Lower lobe of right lung (tissue), 2 donors: ENCODE measurements at places on chromosomes 2 and 18.

DNA sequence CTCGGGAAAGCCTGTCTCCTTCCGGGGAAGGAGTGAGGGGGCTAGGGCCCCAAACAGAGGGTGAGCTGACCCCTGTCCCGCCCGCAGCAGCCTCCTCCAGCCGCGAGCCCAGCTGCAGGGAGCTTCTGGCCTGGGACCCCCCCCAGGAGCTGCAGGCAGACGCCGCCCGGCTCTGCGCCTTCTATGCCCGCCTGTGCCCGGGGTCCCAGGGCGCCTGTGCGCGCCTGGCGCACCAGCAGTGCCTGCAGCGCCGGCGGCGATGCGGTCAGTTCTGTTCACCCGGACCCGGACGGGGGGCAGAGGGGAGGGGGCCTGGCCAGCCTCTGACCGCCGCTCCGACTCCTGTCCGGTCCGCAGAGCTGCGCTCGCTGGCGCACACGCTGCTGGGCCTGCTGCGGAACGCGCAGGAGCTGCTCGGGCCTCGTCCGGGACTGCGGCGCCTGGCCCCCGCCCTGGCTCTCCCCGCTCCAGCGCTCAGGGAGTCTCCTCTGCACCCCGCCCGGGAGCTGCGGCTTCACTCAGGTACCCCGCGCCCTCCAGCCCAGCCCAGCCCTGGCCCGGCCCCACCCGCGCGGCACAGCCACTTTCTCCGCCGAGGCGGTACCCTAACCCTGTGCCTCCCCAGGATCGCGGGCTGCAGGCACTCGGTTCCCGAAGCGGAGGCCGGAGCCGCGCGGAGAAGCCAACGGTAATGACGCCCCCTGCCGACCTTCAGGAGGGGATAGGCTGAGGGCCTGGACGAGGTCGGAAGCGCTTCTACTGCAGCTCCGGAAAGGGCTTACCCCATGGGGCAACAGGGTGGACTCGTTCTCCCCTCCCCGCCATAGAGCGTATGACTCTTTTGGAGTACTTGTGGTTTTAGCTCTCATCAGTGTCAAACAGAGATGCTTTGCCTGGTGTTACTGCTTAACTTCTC is 2.0 kb upstream of the CHRND start:
- DNase-seq = no peak

GRCh38 chr2:60839126-60839813 is 42.1 kb upstream of the REL start:
- no peak for DNase-seq

GRCh38 chr2:64655018-64655664 is 1.4 kb upstream of the SERTAD2 start:
- no peak for DNase-seq

DNA sequence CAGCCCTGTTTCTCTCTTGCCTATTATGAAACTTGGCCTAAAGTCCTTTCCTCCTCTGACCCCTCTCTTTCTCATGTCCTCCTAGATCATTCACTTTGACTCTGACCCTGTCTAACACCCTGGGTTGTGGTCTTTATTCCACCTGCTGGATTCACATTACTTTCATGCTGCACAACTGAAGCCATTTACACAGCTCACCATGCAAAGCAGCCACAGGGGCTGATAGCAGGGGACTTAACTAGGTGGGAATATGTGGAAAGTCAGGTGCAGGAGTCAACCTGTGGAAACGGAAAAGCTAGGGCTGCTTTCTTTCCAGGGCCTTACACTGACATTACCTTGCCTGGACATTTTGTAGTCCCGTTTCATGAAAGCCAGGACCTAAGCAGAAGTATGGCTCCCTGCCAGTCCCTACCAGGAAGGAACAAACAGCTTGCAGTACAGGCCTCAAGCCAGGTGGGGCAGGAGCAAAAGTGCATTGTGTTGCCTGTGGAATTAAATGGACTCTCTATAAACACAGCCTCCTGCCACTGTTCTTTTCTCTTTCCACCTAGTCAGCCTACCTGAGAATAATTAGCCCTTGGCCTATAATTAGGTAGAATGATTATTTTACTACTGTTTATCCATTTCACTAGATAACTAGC is 11.8 kb downstream of the MAPRE3 start:
- DNase-seq = peak; percentile 77

GRCh38 chr2:128637481-128638155 is 318.9 kb upstream of the HS6ST1 start:
- no peak for DNase-seq

GRCh38 chr18:48922801-48923730 is 27.7 kb downstream of the SMAD7 start:
- peak; percentile 77 for DNase-seq

GRCh38 chr2:201402651-201403562 is 45.8 kb upstream of the FLACC1 start:
- DNase-seq = no peak

- no peak for DNase-seq
These were observed 72.8 kb downstream of the SFXN5 start for GRCh38 chr2:72998724-72999123.

- DNase-seq = no peak
These were observed 17.7 kb downstream of the MRPS9 start for GRCh38 chr2:105055613-105056012.

DNA sequence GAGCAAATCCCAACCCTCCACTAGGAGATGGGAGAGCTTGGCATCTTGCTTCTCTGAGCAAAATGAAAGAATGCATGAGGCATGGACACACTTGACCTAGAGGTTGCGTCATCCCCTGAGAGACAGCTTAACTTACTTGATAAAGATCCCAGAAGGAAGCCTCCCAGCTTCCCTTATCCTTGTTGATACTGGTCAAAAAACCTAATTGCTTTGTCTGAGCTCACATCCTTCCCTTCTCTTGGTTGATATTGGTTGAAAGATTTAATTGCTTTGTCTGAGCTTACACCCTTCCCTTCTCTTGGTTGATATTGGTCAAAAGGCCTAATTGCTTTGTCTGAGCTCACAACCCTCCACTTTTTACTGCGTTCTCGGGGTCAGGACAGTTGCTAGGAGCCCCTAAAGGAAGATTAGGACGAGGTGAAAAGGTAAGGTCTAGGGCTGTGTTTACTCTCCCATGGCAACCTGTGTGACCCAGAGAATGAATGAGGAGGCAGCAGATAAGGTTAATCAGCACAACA is 12.2 kb upstream of the BOD1L2 start:
- no peak for DNase-seq

DNA sequence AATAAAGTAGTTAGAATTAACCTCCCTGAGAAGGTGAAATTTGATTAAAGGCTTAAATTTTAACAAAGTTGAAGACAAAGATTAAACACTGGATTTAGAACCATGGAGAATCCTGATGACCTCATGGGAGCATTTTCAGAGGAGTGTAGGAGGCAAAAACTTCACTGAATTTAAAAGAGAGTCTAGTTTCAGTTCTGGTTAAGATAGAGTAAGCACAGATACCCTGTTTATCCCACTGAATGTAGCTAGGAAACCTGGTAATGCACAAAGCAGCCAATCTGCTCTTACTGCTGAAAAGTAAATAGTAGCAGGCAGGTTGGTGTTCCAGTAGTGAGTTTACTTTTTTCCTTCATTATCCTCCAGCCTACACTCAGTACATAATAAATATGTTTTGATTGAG is 654.9 kb upstream of the SYT4 start:
- DNase-seq = no peak

DNA sequence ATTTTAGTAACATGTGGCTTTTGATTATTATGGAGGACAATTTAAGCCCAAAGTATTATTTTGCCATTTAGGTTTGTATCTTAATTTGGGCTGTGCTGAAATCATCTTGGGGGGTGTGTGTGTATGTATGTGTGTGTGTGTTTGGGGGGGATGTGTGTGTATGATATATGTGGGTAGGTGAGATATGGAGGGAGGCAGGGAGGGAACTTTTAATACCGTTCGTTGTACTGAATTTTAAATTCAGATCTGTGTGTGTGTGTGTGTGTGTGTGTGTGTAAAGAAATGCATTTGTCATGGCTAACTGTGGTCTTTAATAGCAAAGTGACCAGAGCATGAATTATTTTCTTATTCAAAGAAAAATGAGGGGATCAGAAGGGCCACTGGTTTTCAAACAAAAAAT is 113.7 kb downstream of the LTBP1 start:
- DNase-seq = no peak

DNA sequence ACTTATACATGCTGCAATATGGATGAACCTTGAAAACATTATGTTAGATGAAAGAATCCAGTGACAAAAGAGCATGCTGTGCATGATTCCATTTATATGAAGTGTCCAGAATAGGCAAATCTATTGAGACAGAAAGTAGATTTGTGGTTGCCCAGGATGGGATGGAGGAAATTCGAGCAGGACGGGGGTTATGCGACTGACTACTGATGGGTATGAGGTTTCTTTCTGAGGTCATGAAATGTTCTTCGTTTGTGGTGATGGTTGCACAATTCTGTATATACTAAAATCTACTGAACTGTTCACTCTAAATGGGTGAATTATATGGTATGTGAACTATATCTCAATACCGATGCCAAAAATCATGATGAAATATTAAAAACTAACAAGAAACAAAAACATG is 18.9 kb upstream of the MTERF4 start:
- no peak for DNase-seq

GRCh38 chr2:25566094-25566493 is 107.3 kb downstream of the DTNB start:
- no peak for DNase-seq

DNA sequence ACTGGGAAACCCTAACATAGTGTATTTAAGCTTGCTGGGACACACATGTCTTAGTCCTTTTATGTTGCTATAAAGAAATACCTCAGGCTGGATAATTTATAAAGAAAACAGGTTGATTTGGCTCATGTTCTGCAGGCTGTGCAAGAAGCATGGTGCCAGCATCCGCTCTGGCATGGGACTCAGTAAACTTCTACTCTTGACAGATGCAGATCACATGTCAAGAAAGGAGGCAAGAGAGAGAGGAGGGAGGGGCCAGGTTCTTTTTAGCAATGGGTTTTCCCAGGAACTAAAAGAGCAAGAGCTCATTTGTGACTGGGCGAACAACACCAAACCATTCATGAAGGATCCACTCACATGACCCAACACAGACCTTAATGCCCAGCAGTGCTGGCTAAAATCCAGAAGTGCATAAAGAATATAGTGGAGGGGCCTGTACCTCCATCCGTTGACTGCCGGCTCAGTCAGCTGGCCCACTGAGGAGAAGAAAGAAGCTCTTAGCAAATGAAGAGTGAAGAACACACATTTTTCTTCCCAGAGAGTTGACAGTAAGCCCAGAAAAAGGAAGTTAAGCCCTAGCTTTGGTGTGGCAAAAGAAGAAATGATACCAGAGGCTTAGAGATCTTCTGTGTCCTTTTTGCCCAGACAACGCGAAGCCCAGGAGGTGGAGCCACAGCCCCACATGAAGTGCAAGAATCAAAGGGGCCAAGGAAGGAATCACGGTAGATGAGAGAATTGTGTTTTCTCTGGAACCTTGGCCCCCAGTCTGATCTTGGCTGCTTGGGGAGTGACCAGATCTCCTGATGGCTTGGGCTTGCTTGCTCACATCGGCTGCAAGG is 183.5 kb upstream of the FAM98A start:
- no peak for DNase-seq

DNA sequence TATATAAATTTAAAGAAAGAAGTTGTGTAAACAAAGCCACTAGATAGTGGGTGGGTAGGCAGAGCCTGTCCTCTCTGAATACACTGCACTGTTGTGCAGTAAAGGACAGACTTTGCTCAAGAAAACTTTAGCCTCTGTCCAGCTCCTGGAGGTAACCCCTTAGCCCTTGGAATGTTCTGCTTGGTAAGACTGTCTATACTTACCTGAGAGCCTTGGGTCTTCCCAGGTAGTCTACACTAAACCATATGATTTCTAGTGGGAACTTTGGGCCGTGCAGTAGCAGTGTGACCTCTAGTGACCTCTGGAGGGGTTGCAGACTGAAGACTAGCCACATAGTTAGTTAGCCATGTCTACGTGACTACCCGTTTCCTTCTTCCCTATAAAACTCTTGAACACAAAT is 678.3 kb upstream of the NRXN1 start:
- no peak for DNase-seq

GRCh38 chr2:23077596-23077995 is 307.4 kb upstream of the KLHL29 start:
- DNase-seq = no peak

DNA sequence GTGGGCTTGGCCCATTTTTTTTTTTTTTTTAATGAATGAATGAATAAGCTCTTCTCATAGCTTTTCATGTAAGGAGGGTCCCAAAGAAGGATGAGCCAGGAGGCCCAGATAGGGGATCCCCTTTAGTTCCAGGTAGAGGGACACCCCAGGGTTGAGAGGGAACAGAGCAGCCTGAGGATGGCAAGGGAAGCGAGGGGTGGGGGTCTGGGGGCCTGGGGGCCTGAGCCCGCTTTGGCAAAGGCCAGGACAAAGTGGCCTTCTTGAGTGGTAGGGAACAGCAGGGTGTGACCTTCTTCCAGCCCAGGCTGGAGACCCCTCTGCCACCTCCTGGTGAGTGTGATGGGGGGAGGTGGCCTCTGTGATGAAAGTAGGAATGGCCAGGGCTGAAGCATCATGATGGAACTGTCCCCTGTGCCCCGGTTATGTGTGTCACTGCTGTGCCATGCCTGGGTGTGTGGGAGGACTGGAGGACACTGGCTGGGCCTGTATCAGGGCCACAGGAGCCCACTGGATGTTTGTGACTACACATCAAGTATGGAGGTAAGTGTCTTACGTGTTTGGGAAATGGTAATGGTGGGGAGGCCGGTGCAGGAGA is 263.5 kb upstream of the HDAC4 start:
- no peak for DNase-seq

- no peak for DNase-seq
These were observed 678 bp downstream of the PIAS2 start for GRCh38 chr18:46916551-46917107.

DNA sequence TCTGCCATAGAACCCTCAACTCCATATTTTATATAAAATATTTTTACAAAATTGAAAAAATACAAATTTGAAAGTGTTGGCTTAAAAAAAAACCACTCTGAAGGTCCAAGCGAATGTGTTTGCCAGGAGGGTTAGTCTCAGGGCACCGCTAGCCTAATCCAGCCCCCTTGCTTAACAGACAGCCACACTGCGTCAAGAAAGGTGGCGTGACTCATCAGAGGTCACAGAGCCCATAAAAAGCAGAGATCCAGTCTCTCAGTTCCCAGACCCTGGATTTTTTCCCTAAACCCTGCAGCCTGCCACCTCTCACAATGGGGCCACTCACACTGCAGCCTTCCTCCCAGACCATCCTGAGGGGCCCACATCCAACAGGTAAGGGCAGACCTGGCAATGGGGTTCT is 3.9 kb upstream of the TNS1 start:
- no peak for DNase-seq

- no peak for DNase-seq
These were observed 221.6 kb downstream of the NR4A2 start for GRCh38 chr2:156110890-156111289.

DNA sequence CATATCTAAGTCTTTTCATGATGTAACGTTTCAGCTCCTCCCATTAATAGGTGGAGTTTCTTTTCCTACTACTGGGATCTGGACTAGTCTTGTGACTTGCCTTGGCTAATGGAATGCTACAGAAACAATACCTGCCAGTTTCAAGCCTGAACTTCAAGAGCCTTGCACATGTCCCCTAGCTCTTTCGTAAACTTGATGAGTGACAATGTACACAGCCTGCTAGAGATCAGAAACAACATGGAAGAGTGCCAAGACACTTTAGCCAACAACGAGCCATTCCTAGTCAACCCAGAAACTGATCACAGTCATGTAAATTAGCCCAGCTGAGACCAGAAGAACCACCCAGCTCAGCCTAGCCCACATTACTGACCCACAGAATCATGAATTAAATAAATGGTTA is 24.8 kb upstream of the STK39 start:
- DNase-seq = no peak
